ENCODE measurements at places on chromosomes 11 and 22. TPM values are rescaled to one million over a fixed set of nuclear protein-coding genes. Genes with fewer than 3 reads are reported as not detected.

Gene OR52H1
- total RNA-seq: not detected

Gene TIRAP
- total RNA-seq: 8.4 TPM

Gene MRGPRX4
- total RNA-seq: not detected

Gene LYVE1
- 15.2 TPM for total RNA-seq

Data from cardiac septum (tissue), 1 donor.